ENCODE measurements at places on chromosomes 5 and 9.

GRCh38 chr9:136685790-136686533, 1.3 kb downstream of the AGPAT2 start:
- no peak for DNase-seq

- no peak for DNase-seq
Measured at GRCh38 chr9:4984171-4984620, 876 bp upstream of the JAK2 start.

DNA sequence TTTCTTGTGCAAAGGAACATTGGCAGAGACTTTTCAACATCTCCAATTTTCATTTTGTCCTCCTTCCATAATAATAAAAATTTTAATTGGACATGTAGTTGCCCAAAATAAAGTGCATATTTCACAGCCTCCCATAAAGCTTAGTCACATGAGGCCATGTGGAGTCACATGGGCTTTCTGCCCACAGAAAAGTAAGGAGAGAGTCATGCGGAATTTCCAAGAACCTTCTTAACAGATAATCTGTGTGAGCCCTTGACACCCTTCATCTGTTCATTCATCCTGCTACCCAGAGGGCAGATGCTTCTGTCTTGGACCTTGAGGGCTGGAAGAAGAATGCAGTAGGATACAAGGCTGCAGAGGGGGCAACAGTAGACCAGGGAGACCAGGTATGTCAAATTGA, 60.7 kb downstream of the APTX start:
- DNase-seq, result no peak

DNA sequence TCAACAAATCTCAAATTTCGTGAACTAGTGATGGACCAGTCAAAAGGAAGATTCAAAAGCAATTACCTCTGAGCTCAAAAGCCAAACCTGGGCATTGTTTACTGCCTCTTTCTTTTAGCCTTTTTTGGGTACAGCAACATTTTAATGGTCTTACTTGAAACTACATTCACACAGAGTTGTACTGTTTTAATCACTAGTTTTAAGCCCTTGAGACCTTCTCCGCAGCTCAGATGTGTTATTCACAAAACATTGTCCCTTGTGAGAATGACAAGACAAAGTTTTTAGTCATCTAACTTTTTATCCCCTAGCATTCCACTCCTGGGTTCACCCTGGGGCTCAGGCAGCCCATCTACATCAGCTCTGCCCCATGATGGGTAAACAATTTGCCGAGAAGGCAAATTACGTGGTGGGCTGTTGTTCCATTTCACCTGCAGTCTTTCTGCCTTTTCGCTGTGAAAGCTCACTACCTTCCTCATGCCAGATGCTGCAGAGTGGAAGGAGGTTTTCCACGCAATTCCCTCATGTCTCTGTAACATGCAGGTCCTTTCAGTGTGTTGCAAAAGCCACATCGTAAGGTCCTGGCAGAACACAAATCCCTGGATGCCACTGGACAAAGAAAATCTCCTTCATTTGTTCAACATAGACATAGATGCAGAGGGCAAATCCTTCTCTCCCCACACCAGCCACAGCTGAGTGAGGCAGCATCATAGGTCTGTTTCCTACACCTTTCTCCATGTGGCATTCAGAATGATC, 175.7 kb downstream of the EBF1 start:
- no peak for DNase-seq

DNA sequence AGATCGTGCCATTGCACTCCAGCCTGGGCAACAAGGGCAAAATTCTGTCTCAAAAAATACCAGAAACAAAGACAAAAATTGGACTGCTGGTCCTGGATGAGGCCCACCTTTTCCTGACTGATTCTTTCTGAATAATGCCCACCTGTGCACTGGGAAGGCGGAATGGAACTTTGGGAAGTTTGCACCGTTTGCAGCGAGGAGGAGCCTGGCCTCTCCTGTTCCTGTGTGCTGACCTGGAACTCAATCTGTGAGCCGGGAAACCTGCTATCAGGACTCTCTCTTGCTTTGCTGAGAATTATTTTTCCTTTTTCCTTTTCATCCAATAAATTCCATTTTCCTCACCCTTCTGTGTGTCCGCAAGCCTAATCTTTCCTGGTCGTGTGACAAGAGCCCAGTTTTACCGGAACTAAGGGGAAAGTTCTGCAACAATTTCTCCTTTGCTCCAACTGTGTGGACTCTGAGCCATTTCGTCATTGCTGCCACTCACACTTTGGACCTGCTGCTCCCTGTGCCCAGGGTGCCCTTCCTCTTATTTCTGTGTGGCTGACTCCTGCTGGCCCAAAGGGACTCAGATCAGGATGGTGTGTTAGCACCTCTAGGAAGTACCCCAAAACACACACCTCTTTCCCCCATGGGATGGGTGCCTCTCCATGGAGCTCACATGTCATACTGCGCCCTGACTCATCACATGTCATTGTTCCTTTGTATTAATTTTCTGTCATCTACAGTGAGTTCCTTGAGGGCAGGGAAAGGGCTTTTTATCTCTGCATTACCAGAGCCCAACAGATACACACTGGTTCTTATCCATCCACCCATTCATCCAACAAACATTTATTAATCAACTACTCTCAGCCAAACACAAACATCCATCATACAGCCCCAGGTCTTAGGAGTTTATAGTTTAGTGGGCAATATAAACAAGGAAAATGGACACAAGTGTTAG, 4.7 kb upstream of the GLRX start:
- no peak for DNase-seq

GRCh38 chr5:135501965-135502364, 33.8 kb downstream of the NEUROG1 start:
- DNase-seq, result no peak

GRCh38 chr5:179771311-179771895, 22.4 kb upstream of the LTC4S start:
- DNase-seq, result no peak

DNA sequence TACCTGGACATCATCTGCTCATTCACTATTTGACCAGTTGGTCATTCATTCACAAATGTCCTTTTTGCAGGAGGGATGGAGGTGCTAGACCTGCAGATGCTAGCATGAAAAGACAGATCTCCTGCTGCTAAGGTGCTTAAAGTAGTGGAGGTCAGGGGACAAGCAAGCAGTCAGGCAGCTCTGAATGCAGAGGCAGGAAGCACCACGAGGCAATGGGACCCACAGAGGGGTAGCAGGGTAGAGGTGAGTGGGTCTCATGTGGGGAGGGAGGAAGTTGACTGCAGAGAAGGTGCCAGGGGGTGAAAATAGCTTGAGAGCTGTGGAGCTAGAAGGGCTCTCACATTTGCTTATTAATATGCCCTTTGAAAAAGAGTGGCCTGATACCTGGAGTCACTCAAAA, 25.2 kb downstream of the FXN start:
- DNase-seq, result no peak

DNA sequence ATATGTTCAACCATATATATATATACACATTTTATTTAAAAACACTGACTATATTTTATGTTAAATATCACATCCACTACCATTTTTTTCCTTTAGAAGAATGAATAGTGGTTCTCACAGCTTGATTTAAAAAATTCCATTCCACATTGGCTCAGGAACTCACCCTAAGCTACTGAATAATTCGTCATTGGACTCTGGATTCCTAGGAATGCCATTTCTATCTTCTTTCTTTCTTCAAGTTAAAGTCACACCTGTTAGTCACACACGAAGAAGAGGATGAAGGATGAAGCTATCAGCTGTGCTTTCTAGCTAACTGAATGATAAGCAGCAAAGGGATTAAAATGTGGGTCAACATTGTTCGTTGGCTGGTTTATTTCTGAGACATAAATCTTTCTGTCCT, 7.9 kb downstream of the ELOVL7 start:
- no peak for DNase-seq

DNA sequence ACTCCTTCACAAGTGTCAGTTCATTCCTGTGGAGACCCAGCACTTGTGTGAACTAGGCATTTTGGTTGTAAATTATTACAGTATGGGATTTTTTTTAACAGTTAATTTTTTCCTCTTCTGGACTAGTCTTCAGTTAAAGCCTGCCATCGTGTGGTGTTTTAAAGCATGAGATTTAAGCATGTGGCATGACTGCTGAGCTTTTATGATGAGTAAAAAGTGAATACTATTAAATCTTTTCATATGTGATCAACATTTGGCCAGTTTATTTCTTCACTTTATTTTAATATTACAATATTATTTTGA, 25.0 kb downstream of the LMNB1 start:
- DNase-seq, result no peak

GRCh38 chr5:178069909-178070308, 43.4 kb upstream of the N4BP3 start:
- no peak for DNase-seq

DNA sequence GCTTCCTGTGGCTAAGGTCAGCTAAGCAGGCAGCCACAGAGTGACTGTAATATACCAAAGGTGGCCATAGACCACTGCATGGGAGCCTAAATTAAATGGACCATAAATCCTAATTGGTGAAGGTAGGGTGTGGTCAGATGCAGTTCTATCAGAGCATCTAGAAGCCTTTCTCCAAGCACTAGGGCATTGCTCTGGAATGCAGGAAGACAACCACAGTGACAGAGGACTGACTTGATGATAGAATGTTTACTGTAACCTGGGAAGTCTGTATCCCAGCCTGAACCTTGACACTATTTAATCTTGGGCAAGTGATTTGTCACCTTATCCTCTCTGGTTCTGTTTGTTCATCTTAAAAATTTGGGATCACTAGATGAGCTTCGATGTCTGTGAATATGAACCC, 2.3 kb downstream of the FBXO38 start:
- no peak for DNase-seq

GRCh38 chr5:114411380-114411931, 49.6 kb downstream of the KCNN2 start:
- DNase-seq, result no peak

DNA sequence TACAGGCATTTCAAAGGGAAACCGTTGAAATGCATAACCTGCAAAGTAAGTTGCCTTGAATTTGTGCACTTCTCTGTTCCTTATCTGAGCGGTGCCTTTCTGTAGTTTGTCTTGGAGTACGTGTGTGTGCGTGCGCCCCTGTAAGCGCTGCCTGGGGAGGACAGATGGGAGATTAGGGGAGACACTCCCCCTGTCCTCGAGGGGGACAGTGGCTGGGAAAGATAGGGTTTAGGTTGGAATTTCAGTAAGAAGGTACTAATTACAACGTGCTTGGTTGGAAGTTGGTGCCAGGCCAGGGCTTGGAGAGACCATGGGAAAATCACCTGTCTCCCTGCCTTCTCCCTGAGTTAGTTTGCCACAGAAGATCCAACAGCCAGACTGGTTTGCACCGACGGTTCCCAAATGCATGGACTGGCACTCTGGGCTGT, 73.2 kb downstream of the PIK3R1 start:
- DNase-seq, result no peak

GRCh38 chr5:116472274-116472673, 102.3 kb downstream of the SEMA6A start:
- DNase-seq, result no peak

DNA sequence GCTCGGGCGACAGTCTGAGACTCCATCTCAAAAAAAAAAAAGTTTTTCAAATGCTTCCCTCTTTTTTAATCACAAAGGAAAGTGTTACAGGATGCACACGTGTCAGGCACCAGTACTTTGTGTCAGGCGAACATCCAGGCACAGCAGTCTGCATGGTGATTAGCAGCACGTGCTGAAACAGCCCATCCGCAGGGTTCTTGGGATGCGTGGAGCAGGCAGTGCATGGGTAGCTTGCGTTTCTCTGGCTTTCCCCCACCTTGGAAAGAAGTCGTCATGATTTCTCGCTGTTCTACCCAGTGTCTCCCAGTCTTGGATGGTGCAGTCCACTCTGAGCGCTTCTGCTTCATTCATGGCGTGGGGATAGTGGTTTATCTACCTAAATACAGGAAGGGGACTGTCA, 35.4 kb downstream of the GPR107 start:
- DNase-seq, result no peak

GRCh38 chr5:10503321-10503720, 60.5 kb upstream of the ANKRD33B start:
- no peak for DNase-seq

- DNase-seq, result no peak
Measured at GRCh38 chr5:89016741-89017303, 133.8 kb upstream of the MEF2C start.

GRCh38 chr9:32306006-32306405, 78.4 kb upstream of the ACO1 start:
- no peak for DNase-seq

DNA sequence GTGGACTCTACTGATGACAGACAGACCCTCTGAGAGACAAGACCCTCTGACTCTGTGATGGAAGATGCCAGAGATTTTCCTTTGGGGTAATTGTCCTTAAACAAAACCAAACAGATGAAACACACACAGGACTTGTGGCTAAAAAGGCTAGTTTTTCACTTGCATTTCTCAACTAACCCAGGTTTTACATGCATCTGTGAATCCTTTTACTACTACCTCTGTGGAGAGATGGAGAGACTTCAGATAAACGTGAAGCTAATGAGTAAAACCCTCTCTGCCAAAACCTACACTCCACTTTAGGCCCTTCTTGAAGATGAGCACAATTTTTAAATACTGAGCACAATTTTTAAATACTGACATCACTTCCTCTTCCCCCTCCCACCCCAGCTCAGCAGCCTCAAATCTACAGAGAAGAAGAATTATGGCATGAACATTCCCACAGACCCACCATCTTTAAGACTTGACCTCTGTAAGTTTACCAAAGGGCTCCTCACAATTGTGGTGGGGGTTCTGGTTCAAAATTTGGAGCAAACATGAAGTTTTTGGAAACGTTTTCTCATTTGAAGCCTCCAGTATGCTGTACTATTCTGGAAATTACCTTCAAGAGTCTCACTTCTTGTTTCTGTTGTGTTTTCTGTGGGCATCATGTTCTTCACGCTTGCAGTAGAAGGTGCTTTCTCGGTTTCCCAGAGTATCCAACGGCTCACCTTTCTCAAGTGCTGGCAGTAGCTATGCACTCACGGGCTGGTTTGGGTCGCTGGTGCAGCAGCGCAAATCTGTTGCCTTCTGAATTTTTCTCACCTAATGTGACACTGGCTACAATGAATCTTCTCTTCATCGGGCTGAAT, 42.7 kb downstream of the ACER2 start:
- no peak for DNase-seq

GRCh38 chr9:27404661-27405060, 107.7 kb upstream of the EQTN start:
- no peak for DNase-seq

DNA sequence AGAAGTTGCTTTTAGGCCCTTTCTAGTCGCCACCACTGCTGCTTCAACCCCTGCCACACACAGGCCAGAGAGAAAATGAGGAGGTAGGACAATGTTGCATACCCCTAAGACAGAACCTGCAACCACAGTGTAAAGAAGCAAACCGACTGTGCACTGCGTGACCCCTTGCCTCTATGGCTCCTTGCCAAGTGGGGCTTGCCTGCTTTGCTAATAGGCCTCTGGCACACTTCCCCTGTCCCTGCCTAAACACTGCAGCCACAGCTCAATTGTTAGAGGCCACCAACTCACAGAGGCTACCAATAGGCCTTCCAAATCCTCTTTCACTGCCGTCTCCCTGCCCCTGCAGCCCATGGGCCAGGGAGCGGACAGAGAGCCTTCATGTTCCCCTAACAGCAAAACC, 280.1 kb downstream of the CDH10 start:
- DNase-seq, result no peak

- no peak for DNase-seq
Measured at GRCh38 chr9:12091865-12092527, 601.2 kb upstream of the TYRP1 start.
